ENCODE measurements at places on chromosomes 3 and 15. TPM values are rescaled to one million over a fixed set of nuclear protein-coding genes. Genes with fewer than 3 reads are reported as not detected.

The NMB gene
- total RNA-seq = 11.0 TPM

The SNX33 gene
- total RNA-seq = 11.5 TPM

The TTLL13 gene
- 6.8 TPM for total RNA-seq

The ATP13A4 gene
- total RNA-seq = 4.1 TPM

DNA sequence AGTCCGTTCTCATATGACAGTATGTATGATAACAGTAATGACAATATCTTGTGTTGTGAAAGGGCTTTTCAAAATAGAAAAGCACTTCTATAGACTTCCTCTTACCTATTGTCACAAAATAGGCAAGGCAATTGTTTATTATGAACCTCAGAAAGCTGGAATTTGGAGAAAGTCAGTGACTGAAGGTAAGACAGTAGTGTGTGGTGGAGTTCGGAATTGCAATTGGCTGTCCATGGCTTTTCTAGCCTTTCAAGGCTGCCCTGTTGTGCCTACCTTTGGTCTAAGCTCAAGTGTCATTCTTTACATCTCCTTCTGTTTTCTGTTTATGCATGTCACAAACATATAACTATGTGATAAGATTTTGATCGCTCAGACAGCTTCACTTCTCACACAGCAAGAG, 219.3 kb upstream of the NR2E3 start:
- H3K36me3 ChIP-seq = no peaks in the 10 kb centered on the region
- no peak overlapping the region for H3K4me3 ChIP-seq
- H3K27ac ChIP-seq = no peak overlapping the region
- H3K4me1 ChIP-seq = peaks cover 4% of the 10 kb centered on the region
- no peak for DNase-seq
- H3K27me3 ChIP-seq = no peaks in the 10 kb centered on the region

GRCh38 chr3:183218826-183219225, 34.2 kb upstream of the B3GNT5 start:
- no peak for DNase-seq
- H3K36me3 ChIP-seq = no peaks in the 10 kb centered on the region
- H3K4me1 ChIP-seq = no peaks in the 10 kb centered on the region
- H3K27ac ChIP-seq = no peak overlapping the region
- no peaks in the 10 kb centered on the region for H3K27me3 ChIP-seq
- no peak overlapping the region for H3K4me3 ChIP-seq

DNA sequence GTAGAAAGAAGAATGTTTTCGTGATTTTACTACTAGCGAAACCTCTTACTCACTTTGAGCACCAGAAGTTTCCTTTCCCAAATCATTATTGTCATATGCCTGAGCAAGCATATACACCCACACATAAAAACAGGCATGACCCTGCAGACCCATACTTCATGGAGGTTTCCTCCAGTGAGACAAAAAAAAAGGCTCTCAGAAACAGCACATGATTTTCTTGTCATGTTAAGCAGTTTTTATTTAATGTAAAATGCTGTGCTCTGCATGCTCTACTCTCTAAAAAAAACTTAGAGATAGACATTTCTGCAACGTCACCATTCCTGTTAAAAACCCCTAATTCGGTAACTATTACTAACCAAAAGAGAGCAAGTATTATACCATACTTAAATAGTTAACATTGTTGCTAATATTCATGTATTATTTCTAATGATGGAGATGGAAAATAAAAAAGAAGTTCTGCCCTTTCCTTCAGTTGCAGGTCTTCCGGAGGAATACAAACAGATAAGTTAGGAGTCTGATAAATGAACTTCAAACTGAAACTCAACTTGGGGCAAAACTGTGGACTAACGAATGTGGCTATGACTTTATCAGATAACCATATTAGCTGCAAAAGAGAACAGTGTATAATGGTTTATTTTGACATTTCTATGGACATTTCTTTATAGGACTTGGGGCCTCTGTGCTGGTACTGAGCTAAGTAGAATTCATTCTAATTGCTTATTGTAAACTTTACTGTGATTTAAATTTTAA, 15.9 kb downstream of the CD200R1 start:
- no peak overlapping the region for H3K4me3 ChIP-seq
- no peaks in the 10 kb centered on the region for H3K4me1 ChIP-seq
- no peaks in the 10 kb centered on the region for H3K27me3 ChIP-seq
- DNase-seq = no peak
- H3K27ac ChIP-seq = no peak overlapping the region
- no peaks in the 10 kb centered on the region for H3K36me3 ChIP-seq

GRCh38 chr15:100918034-100918689, 995 bp upstream of the LRRK1 start:
- H3K4me3 ChIP-seq = peak overlapping the region; percentile 74
- H3K4me1 ChIP-seq = peaks cover 25% of the 10 kb centered on the region
- H3K27me3 ChIP-seq = no peaks in the 10 kb centered on the region
- H3K27ac ChIP-seq = peak overlapping the region; percentile 88
- H3K36me3 ChIP-seq = no peaks in the 10 kb centered on the region
- peak; percentile 81 for DNase-seq

DNA sequence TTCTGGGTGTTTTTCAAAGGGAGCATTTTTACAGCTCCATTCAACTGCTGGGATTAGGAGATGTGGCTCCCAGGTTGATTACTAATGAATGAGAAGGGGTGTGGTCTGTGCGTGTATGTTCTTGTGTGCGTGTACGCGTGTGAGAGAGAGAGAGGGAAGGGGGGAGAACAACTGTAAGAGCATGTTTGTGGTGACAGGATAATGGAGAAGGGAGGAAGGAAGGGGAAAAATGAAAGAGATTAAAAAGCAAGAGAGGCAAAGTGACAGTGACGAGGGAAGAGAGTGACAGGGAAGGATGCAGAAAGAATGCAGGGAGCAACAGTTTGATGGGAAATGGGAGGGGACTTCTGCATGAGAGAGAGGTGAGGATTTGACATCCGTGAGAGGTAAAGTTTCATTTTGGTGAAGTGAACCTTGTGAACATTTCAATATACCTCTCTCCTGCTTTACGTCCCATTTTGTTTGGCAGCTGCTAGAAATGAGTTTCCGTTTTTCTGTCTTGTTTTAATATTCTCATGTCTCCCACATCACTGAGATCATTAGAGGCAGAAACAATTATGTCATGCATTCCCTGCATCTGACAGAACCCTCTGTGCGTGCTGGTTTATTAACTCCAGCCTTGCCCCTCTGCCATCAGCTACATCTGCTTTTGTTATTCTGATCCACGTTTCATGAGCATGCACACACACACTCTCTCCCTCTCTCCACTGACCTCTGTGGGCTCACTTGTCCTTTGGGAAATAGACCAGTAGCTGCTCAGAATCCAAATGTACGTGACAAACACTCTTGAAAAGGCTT, 161.6 kb downstream of the GAP43 start:
- peaks cover 6% of the 10 kb centered on the region for H3K4me1 ChIP-seq
- H3K4me3 ChIP-seq = peak overlapping the region; percentile 64
- H3K27me3 ChIP-seq = no peaks in the 10 kb centered on the region
- H3K27ac ChIP-seq = no peak overlapping the region
- DNase-seq = no peak

- H3K4me1 ChIP-seq = no peaks in the 10 kb centered on the region
Measured at GRCh38 chr3:190617185-190617584, 103.3 kb downstream of the IL1RAP start.

DNA sequence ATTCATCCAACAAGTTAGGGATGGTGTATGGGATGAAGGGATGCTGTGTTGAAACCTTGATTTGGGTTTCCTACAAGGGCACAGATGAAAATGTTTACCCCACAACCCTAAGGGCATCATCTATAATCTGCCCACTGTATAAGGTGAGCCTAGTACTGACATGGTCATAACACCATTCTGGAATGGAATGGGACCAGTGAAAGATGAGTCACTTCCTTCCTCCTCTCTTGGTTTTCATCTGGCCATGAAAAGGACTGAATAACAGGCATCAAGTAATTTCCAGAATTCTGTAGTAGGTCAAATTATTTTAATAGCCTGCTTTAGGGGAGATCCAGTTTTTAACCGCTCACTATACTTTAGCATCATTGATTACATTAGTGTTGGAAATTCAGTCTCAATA, 538.6 kb downstream of the NR2F2 start:
- H3K27me3 ChIP-seq = no peaks in the 10 kb centered on the region
- no peak overlapping the region for H3K4me3 ChIP-seq
- H3K36me3 ChIP-seq = no peaks in the 10 kb centered on the region
- no peaks in the 10 kb centered on the region for H3K4me1 ChIP-seq

- no peak within 1 kb of the TSS for H3K27ac ChIP-seq
- H3K4me1 ChIP-seq = peaks cover 34% of the 10 kb centered on the region
- DNase-seq = no peak
- no peaks in the 10 kb centered on the region for H3K36me3 ChIP-seq
- no peaks in the 10 kb centered on the region for H3K27me3 ChIP-seq
Measured at GRCh38 chr3:48016301-48016973, at the start of gene MAP4. Gene MAP4 (minus strand): TSS chr3:48016416. CDS start chr3:47998860, 17,556 bp downstream.

- no peaks in the 10 kb centered on the region for H3K27me3 ChIP-seq
- peak overlapping the region; percentile 0 for H3K4me3 ChIP-seq
- no peak overlapping the region for H3K27ac ChIP-seq
- H3K36me3 ChIP-seq = no peaks in the 10 kb centered on the region
- H3K4me1 ChIP-seq = no peaks in the 10 kb centered on the region
Measured at GRCh38 chr15:36887214-36887961, 213.0 kb downstream of the MEIS2 start.

DNA sequence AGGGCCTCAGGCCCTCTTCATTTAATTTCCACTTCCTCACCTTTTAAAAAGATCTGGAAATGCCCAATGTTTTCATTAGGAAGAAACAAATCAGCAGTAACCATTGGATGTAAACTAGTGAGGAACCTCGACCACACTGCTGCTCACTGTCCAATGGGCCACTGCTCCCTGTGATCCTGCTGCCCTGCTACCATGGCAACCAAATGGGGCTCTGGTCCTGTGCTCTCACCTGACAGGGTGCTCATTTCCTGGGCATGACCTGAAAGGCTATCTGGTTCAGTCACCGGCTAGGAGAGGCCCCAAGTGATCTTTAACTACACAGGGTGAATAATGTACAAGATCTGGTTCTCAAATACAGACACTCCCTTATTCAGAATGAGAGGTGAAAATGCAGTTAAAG, 54.6 kb downstream of the ARHGEF3 start:
- H3K4me1 ChIP-seq = no peaks in the 10 kb centered on the region
- no peak overlapping the region for H3K27ac ChIP-seq
- H3K27me3 ChIP-seq = no peaks in the 10 kb centered on the region

GRCh38 chr3:158961471-158961870, 159.6 kb downstream of the MFSD1 start:
- no peaks in the 10 kb centered on the region for H3K27me3 ChIP-seq
- DNase-seq = no peak

Data from testis (tissue), 5 donors.